ENCODE measurements at places on chromosomes 5 and 9.

GRCh38 chr5:135186662-135187522, 152.9 kb upstream of the PITX1 start:
- peak; percentile 77 for DNase-seq

DNA sequence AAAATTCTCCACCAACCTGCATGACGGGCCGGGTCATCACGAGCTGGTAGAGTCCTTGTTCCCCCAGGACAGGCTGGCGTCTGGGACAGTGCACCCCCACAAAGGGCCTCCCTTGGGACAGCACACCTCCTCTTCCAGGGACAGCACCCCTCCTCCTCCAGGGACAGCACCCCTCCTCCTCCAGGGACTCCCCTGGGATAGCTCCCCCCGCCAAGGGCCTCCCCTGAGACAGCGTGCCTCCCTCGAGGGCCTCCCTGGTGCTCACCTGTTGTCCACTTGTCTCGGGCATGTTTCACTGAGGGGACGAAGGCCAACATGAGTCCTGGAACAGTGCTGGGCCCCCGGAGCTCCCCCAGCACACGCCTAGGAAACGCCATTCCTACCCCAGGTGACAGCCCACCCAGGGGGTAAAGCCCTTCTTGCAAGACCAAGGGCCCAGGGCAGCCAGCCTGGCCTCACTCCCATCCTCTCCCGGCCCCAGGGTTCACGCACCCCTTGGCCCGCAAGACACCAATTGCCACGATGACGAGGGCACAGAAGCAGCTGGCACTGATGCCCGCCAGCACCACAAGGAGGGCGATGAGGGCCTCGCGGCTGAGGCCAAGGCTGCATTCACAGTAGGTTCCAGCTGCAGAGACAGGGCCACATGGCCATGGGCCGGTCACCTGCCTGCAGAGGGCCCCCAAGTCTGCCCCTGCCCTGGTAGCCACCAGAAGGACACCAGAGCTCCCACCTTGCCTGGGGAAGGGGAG, 531 bp downstream of the TMEM210 start:
- no peak for DNase-seq

- DNase-seq, result no peak
Measured at GRCh38 chr9:117093891-117094844, 320.7 kb downstream of the ASTN2 start.

DNA sequence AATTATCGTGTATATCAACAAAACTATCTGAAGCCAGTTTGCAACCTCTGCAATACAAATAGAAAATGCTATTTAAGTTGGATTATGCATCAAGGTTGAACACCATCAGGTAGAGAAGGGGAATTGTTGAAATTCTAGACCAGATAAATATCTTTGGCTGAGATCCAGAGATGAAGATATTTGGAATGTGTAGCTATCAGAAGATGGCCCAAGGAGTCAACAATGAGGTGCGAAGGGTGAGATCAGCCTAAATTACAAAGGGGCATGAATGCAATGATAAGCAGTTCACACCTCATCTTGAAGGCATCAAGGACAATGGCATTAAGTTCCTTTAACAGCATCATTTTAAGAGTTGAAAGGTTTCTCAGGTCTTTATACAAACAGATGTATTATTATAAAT, 572.1 kb upstream of the DMAC1 start:
- no peak for DNase-seq

DNA sequence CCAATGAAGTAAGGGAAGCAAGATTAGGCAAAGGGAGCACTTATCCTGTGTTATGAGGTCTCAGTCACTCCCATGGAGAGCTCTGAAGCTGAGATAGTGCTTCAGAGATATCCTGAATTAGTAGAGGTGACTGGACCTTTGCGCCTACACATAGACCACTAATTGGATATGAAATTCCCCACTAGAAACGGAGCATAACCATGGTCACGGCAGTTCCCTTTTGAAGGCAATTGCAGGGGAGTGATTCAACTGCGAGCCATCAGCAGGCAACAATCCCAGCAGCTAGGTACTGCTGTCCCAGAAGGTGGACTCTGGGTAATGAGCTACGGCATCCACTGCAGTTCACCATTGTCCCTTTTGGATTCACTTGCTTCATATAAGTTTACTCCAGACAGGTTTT, 267.7 kb upstream of the RASA1 start:
- no peak for DNase-seq

DNA sequence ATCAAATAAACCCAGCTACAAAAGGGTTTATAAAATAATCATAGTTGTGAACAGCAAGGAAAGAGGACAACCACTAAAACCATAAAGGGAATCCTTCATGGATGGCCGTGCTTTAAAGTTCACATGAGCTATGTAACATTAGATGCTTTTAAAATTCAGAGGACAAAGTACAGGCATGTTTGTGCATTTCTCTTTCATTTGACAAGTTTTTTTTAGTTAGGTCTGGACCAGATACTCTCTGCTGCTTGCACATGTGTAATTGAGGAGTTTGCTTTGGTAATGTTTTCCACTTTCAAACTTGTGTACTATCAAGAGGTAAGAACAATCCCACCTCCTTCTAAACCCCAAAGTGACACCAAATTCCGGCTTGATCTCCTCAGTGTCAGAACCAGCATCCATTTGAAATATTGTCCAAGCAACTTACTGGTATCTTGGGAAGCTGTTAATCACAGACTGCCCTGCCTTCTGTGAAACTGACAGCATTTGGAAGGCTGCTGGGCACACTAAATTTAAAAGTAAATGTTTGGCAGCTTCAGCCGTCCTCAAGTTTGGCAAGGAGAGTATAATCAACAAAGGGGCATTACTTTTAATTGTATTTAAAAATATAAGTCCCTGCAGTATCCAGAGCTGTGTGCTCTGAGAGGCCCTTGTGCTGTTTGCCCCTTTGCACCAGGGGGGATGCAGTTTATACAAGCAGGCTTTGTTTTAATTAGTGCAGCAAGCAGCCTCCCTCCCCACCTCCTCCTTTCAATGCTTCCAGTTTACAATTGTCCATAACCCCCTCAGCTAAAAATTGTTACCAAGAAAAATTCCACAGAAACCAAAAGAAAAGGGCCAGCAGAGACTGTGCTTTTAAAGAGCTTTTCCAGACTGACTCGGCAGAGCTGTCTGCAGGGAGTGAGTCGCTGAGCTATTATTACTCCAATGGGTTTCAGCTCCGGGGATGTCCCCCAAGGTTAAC, 328.3 kb upstream of the MPDZ start:
- no peak for DNase-seq

GRCh38 chr9:79976257-79977073, 404.7 kb downstream of the TLE4 start:
- DNase-seq, result no peak

DNA sequence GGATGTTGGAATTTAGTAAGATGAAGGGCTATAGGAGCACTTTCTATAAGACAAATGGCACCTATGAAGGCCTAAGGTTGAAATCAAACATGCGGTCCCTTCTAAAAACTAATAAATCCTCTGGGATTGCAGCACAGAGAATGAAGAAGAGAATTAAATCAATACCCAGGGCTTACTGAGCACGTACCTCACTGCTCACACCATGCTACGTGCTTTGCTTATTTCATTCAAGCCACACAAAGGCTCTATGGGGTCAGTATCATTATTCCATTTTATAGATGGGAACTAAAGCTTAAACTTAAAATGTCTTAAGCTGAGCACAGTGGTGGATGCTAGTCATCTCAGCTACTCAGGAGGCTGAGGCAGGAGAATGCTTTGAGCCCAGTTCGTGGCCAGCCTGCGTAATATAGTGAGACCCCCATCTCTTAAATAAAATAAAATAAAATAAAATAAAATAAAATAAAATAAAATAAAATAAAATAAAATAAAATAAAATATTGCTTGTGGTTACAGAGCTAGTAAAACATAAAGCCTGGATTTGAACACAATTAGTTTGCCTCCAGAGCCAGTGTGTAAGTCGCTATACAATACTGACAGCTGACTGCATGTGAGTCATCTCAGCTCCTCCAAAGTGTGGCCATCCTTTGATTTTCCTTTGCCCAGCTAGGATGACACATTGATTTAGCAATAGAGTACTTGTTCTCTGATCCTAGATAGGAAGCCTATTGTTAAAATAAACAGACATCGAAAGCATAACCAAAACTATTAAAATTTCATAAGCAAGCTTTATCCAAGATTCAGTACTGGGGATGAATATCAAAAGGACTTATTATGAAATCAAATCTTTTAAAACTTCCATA, 20.9 kb upstream of the DPYSL3 start:
- no peak for DNase-seq

DNA sequence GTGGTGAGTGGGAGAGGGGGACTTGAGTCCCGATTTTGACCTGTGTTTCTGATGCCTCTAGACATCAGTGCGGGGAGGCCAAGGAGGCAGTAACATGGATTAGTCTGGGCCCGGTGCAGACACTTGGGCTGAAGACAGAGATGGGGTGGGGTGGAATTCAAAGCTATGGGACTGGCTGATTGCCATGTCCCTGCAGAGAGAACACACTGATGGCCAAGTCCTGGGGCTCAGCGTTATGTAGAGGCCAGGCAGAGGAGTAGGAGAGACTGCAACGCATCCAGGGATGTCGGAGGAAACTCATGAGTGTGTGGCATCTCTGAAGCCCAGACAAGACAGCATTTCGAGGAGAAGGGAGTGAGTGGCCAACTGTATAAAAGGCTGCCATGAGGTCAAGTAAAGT, 30.1 kb downstream of the PSD2 start:
- no peak for DNase-seq

DNA sequence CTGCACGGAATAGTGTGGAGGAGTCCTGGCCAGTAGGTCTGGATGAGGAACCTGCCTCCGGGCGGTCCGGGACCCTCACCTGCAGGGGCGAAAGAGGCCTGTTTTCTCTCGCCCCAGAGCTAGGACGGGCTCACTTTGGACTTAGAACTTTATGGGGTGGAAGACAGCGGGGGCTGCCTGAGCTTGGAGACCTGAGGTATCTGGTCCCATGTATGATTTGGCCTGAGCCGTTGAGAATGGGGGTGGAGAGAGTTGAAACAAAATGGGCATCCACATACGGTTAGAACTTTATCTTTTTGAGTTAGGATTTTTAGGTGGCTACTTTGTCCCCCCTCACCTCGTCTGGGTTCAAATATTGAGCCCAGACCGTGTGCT, 681 bp upstream of the ETF1 start:
- DNase-seq, result no peak

DNA sequence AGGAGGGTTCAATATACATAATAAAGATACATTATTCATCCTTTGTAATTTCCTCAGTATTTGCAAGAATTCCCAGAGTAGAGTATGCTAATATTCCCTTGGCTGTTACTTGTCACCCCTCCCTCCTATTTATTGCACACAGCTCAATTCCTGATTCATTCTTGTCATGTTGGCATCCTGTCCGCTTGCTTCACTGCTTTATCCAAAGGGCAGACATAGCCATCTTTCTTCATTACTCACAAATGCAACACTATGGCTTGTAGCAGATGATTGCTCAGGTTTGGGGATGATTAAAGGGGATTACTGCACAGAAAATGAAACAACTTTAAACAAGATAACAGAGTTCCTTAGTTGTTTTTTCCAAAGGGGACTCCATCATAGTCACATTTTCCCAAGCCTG, 1.2 kb upstream of the IL33 start:
- DNase-seq, result no peak

GRCh38 chr9:126496781-126497659, 116.7 kb upstream of the LMX1B start:
- no peak for DNase-seq

DNA sequence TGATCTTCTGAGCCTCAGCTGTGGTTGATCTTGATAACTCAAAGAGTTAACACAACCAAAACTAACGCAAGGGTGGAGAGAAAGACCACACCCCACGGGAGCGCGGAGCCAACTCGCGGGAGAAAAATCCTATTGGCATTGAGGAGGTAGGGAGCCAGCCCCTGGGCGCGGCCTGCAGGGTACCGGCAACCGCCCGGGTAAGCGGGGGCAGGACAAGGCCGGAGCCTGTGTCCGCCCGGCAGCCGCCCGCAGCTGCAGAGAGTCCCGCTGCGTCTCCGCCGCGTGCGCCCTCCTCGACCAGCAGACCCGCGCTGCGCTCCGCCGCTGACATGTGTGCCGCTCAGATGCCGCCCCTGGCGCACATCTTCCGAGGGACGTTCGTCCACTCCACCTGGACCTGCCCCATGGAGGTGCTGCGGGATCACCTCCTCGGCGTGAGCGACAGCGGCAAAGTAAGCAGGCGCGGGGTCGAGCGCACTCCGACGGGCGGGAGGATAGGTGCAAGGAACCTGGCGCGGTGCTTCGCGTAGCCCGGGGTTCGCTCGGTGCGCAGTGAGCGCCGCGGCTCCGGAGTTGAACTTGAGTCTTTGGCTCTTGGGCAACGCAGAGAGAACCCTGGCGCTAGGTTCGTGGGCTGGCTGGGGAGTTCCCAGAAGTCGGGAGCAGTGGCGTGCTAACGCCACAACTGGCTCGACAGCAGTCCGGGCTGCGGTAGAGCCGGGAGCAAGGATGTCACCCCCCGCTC, at the start of gene GDA:
GDA (plus strand) TSS at position 210 of the 745 bp plus-strand sequence; CDS start at position 330, 120 bp downstream.
- DNase-seq, result no peak

GRCh38 chr9:136771907-136772415, 7.6 kb upstream of the LCN15 start:
- no peak for DNase-seq

- no peak for DNase-seq
Measured at GRCh38 chr5:53313145-53313544, 167.3 kb upstream of the FST start.

GRCh38 chr5:133957080-133957479, 11.3 kb downstream of the C5orf15 start:
- DNase-seq, result no peak

GRCh38 chr9:82546136-82546535, 516.8 kb downstream of the RASEF start:
- DNase-seq, result no peak

DNA sequence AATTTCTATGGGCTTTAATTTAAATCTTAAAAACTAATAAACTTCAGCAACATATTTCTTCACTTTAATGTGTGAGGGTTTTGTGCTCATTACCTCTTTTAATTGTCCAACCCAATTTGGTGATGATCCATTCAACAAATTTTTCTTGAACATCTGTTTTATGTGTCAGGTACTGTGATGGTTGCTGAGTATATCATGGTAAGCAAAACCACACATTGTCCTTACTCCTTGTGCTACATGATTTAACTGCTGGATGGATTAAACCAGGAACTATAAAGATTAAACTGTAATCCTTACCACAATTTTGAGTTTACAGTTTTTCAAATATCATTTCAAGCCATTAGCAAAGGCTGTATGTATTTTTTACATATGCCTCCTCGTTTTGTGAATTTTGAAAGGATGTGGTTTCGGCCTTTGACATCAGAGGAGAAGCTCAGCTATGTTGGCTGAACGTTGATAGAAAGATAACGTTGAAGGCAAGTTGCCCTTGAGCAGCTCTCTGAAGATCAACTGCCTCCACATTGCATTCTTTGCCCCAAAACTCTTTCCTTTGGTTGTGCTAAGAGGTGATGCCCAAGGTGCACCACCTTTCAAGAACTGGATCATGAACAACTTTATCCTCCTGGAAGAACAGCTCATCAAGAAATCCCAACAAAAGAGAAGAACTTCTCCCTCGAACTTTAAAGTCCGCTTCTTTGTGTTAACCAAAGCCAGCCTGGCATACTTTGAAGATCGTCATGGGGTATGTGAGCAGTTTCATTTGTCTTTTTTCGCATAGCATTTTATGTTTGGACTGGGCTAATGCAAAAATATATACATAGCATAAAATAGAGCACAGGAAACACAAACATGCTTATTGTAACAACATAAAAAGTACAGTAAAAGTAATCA, at the start of gene ITK:
ITK (plus strand) TSS at position 467 of the 891 bp plus-strand sequence; CDS start at position 605, 138 bp downstream.
- DNase-seq, result peak; percentile 8

GRCh38 chr9:133507246-133507965, 17.4 kb downstream of the MYMK start:
- no peak for DNase-seq
